NCI-H1417 treated with DMSO at 0.1 percent for 48 hours (cell line): ENCODE measurements at places on chromosomes 12 and 14.

- DNase-seq = no peak
Measured at GRCh38 chr12:14911131-14911530, 25.5 kb upstream of the MGP start.

GRCh38 chr12:93115646-93116045 is 186.6 kb upstream of the EEA1 start:
- no peak for DNase-seq

DNA sequence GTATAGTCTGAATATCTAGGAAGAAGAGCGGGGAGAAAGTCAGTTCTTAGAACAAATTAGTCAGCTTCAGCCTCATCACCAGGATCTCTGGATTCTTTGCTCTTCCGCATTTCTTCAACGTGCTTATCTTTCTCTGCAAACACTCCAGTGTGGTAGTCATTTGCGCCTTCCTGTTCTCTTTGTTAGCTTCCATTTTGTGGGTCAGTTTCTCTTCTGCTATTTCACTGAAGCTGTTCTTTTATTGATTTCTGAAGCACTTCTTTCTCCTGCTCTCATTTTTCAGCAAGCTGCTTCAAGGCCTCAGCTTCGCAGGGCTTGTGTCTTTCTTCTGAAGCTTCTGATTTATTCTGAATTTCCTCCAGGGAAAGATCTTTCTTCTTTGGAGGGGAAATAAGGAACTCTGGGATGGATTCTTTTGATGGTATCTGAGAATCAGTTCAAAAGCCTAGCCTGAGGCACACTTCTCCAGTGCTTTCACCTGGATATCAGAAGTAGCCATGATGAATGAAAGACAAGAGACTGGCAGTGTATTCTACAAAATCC is 13.5 kb downstream of the AMN1 start:
- DNase-seq = no peak

DNA sequence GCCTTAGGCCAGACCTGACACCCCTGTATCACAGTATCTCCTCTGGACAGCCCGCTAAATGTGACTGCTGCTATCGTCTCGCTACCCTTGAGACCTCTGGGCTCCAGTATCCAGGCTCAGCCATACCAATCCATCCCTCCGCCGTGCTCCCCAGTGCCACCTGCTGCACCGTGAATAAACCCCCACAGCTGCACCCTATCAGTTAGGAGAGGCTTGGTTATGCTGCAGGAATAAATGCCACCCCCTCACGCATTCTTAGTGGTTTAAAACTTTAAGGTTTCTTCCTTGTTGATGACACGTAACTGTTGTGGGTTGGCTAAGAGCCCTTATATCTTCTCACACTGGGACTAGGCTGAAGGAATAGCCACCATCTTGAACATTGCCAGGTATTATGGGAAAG is 12.1 kb downstream of the CCDC63 start:
- DNase-seq = no peak

DNA sequence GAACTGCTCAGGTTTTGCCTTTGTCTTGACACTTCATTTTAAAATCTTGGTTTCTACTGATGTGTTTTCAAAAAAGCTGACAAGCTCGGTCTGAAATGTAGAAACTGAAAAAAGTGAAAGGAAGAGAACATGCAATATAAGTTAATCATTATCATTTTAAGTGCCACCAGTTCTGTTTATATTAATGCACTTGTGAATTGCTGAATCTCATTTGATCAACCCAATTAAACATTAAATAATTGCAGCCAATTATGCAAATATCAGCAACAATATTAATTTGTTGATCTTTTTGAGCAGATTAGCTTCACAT is 133.8 kb downstream of the BCAT1 start:
- DNase-seq = no peak

DNA sequence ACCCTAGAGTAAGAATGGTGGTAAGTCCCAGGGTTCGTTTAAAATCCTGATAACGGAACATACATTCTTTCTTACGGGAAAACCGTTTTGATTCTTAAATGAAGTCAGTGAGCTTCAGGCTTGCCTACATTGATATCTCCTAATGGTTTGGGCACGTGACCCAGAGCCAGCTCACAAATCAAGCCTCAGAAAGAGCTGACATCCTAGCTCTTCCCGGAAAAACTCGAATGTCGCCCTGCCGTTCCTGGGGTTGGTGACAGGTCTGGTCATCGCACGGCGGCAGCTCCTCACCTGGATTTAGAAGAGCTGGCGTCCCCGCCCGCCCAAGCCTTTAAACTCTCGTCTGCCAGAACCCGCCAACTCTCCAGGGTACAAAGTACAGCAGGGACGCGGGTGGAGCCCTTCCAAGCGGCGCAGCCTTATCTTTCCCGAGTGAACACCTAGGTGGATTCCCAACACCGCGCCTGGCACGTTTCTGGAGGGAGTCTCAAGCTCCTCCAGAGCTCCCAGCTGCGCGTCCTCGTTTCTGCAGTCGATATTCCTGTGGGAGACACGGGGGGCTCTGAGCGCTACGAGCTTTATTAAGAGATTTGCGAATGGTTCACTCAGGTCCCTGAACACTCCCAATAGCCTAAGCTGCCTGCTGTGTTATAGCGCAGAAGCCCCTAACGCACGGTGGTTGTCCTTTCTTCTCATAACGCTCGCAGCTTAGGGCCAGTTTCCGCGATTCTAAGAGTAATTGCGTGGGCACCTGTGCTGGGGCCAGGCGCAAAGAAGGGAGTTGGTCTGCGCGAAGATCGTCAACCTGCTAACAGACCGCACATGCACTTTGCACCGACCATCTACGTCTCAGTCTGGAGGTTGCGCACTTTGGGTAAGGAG is at the start of gene SSTR1:
Gene SSTR1 (plus strand): TSS at position 169 of the 882 bp plus-strand sequence. CDS start 1,486 bp downstream, outside the sequence.
- no peak for DNase-seq

- no peak for DNase-seq
Measured at GRCh38 chr14:38848243-38848935, 254.6 kb downstream of the SEC23A start.

DNA sequence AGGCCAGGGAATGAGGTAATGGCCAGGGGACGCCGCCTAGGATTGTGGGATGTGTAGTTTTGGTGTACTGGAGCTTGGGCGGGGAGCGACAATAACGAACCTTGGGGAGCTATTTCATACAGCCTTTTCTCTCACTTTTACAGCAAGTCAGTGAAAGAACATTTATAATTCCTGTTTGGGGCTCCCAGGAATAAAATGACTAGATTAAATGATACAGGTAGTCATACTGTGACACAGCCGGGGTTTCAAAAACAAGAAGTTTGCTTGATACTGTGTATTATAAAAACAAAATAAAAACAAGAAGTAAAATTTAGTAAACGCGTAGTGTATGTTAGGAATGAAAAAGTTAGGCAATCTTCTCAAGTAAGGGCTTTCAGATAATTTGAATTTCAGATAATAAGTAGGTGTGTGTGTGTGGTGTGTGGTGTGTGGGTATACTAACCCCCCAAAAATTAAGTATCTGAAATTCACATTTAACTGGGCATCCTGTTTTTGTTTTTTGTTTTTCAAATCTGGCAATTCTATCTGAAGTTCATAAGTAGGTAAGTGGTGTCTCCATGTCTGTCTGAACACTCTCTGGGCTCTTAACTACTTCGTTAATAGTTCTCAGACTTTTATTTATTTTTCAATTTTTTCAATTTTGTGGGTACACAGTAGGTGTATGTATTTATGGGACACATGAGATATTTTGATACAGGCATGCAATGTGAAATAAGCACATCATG is 458 bp upstream of the DCTN2 start:
- DNase-seq = no peak

GRCh38 chr12:121033625-121034349 is 5.3 kb downstream of the OASL start:
- no peak for DNase-seq

DNA sequence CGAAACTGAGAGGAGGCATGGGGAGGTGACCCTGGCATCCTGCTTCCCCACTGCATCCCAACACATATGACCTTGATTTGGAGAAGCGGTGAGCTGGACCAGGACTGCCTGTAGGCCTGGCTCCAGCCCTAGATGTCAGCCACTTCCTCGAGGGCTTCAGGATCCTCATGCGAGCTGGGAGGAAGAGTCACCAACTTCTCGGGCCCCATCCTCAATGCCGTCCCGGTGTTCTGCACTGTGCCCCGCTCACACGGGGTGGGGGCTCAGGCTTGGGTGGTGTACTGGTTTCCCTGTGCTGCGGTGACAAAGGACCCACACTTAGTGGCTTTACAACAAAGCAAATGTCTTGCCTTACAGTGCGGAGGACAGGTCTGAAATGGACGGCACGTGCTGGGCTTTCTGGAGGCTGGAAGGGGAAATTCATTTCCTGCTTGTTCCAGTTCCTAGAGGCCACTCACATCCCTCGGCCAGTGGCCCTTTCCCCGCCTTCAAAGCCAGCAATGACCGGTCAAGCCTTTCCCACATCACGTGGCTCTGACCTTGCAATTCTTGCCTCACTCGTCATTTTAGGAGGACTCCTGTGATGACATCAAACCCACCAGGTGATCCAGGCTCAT is 298.1 kb upstream of the RTL1 start:
- DNase-seq = no peak

GRCh38 chr12:3432868-3433267 is 58.1 kb upstream of the PRMT8 start:
- DNase-seq = no peak

DNA sequence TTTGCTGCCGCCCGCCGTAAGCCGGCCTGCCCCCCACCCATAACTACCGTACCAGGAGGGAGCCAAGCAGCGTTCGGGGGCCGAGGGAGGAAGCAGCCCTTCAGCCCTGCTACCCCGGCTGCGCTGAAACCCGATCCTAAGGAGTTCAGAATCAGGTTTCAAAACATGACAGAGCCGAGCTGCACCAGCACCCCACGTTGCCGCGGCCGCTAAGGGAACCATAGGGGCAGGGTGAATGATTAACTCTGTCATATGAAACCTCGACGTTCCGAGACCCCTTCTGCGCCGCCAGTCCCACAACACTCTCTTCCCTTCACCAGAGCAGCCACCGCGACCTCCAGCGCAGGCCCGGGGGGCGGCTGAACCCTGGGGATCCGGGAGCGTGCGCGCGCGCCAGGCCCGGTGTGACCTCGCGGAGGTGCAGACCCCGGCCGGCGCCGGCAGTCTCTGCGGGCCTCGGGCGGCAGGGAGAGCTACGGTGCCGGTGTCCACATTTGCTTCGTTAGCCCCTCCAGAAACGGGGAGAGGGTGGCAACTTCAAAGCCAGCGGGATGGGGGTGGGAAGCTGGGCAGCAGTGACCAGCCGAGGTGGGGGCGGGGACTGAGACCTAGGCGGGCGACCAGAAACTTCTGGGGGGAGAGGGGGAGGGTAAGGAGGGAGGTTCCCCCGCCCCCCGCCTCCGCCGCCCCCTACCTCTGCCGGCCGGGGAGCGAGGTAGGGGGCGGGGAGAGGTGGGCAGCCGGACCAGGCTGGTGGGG is 1.6 kb downstream of the SIX4 start:
- DNase-seq = no peak

GRCh38 chr14:44988694-44989093 is 26.7 kb downstream of the TOGARAM1 start:
- no peak for DNase-seq

DNA sequence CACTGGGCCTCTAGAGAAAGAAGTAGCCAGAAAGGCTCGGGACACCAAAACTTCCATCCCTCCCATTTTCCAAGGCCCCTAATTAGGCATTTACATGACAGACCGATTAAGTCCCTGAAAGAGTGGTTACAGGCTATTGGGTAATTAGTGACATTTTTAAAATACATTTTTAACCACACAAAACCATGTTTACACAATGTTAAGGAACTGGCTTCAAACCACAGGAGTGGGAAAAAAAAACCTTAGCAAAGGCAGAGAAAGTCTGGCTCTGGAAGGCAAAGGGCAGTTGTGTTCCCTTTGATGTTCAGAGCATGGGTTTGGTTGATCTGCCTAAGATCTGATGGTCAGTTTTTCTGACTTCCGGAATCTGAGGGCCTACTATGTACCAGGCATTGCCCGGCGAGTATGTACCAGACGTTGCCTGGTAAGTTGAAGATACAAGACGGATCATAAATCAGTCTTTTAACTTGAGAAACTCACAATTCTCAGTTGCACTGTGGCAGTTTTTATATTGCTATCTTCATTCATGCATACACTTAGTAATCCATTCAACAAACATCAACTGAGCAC is 576.5 kb downstream of the MED13L start:
- no peak for DNase-seq

DNA sequence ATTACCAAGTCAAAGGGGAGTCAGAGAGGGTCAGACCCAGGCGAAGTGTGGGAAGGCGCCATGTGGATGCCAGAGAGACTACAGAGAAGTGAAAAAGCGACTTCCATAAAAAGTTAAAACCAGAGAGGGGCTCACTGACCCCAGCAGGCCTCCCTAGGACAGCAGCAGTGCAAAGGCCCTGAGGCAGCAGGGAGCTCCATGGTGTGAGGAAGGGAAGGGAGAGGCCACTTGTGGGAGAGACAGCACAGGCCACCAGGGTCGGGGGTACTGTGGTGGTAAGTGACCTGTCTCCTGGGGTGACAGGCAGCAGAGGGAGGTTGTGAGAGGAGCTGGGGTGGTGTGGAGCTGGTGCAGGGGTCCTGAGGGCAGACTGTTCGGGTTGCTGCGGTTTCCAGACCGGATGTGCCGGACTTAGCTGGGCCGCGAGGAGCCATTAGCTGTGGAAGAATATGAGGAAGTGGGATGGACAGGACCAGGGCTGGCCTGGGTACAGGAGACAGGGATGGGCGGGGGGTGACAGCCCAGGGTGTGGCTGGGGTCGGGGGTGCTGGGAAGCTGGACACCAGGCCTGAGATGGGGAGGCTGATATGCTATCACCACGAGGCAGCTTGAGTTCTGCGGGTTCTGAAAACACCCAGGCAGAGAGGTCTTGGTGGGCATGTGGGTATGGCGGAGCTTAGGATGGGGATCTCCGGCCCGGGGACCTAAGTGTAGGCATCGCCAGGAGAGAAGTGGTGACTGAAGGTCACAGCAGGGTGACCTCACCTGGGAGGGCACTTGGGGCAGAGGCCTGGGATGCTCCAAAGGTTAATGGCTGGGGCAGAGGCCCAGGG is 22.7 kb downstream of the SETD1B start:
- no peak for DNase-seq

GRCh38 chr12:4984971-4985370 is 58.7 kb upstream of the KCNA5 start:
- DNase-seq = peak; percentile 54

DNA sequence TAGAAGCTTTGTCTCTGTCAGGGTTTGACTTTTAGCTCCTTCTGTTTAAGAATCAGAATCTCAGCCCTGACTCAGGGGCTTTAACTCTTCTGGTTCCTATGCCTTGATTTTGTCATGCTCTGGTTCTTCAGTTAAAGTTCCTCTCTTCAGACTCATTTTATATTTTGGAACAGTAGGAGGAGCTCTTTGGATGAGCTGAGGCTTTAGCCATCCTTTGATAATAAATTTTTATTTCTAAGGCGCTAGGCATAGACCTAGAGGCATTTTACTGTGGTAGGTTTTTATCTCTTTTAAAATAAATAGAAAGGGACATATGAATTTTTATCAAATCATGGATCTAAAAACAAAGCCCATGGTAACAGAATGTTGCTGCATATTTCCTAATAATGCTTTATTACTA is 51.7 kb downstream of the ATP23 start:
- DNase-seq = no peak
